ENCODE measurements at places on chromosomes 3 and 15.

DNA sequence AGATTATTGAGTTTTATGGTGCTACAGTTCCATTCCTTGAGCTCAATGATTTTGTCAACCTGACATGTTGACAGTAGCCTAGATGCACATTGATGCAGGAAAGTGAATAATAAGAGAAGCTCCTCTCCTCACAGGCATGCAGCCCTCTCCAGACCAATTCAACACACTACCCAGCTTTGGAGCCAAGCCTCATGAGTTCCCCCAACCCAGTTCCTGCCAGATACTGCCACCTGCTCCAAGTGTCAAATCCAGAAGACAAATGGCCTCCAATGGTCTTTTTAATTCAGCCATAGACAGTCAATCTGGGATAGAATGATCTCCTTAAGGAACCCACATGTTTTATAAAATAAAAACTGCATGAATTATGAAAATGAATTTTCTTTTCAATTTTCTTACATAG is 83.7 kb upstream of the ARHGEF3 start:
- no peak for DNase-seq

GRCh38 chr3:151002003-151002981 is 29.8 kb upstream of the CLRN1 start:
- DNase-seq, result no peak

GRCh38 chr3:141941093-141941492 is 64.7 kb downstream of the ATP1B3 start:
- no peak for DNase-seq

GRCh38 chr3:130242850-130243569 is 102.5 kb upstream of the COL6A5 start:
- DNase-seq, result no peak

DNA sequence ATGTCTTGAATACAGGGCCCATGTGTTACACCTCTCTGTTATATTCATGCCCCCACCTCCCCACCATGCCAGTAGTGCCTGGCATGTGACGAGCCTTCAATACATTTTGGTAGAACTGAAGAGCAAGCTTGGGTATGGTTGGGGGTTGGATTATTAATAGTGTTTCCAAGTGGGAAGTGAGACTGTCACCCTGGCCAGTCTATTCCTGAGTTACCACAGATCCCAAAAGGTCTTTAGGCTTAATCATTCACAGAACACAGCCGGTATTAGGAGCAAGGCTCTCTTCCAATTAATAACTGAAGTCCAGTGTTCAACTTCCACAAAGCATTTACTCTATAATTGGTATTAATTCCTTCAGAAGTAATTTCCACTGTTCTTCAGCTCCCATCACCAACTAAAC is 231.9 kb upstream of the LRTM1 start:
- no peak for DNase-seq

DNA sequence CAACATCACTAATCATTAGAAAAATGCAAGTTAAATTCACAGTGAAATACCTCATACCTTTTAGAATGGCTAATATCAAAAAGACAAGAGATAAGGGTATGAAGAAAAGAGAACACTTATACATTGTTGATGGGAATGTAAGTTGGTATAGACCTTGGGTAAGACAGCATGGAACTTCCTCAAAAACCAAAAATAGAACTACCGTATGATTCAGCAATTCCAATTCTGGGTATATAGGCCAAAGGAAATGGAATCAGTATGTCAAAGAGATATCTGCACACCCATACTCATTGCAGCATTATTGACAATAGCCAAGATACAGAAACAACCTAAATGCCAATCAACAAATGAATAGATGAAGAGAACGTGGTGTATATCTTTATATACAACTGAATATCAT is 166.8 kb upstream of the LRRN1 start:
- DNase-seq, result no peak

DNA sequence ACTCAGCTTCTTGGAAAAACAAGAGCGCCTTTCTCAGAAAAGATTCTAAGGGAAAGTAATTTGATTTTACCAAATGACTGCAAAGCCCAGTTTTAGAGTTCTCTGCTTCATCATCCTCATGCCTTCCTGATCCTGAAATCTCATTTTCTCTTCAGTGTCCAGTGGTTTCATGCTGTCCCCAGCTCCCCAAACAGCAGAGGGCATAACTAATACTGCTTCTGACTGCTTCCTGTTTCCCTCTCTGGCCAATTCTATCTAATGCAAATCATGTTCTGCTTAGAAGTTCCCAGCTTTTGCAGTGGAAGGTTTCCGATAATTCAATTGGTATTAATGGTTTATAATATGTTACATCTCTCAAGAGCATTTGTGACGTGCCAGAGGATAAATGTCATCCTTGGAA is 161.1 kb downstream of the CLSTN2 start:
- no peak for DNase-seq

DNA sequence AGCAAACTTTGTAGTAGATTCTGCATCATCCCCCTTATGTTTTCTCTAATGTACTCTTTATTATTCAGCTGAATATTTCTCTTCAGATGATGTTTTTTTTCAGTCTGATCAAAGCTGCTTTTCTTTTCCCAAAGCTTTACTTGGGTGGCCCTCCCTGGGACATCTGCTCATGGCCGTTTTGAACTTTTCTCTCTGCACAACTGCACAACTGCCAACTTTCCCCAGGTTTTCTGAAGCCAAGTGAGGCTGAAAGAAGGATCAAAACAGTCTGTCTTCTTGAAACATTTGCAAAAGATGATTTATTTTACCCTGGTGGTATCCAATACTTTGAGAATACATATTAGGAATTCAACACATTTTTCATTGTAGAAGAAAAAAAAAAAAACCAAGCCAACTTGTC is 43.0 kb downstream of the GASK1A start:
- no peak for DNase-seq

- no peak for DNase-seq
These were observed 110.6 kb downstream of the GABRB3 start for GRCh38 chr15:26662283-26662682.

- DNase-seq, result no peak
These were observed 62.7 kb downstream of the EXOG start for GRCh38 chr3:38558864-38559263.

DNA sequence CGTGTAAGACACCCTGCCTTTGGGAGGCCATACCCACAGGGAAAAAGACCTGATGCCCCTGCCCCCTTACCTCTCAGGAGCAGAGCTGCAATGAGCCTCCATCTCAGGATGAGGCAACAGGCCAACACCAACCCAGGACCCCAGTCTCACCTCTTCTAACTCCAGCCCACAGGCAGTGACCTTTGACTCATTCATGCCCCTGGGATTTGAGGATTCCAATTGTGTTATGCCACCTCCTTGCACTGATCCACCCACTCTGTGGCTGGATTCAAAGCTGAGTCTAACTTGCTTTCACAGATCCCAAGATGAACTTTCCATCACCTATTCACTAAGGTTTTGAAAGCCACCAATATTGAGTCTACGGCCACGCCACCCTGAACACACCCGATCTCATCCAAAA is 64.7 kb downstream of the MINAR1 start:
- DNase-seq, result no peak

GRCh38 chr15:91424001-91424400 is 323.9 kb downstream of the SV2B start:
- no peak for DNase-seq

DNA sequence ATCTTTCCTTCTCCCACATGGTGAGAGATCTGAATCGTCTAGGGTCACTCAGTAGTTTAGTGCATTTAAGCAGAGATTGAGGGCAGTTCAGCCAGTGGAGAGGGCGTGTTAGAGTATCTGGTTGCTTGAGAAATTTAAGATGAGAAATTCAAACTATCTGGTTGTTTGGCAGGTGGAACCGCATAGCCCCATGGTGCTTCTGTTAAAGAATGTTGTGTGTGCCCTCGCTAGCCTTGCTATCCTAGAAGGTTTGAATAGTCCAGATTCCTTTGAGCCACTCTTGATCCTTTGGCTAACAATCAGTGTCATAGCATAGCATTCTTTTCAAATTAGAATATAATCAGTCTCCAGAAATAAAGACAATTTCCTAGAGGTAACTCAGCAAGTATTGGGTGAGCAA is 32.1 kb downstream of the ABHD17C start:
- DNase-seq, result no peak

GRCh38 chr15:31150732-31151231 is 49.3 kb upstream of the TRPM1 start:
- no peak for DNase-seq

DNA sequence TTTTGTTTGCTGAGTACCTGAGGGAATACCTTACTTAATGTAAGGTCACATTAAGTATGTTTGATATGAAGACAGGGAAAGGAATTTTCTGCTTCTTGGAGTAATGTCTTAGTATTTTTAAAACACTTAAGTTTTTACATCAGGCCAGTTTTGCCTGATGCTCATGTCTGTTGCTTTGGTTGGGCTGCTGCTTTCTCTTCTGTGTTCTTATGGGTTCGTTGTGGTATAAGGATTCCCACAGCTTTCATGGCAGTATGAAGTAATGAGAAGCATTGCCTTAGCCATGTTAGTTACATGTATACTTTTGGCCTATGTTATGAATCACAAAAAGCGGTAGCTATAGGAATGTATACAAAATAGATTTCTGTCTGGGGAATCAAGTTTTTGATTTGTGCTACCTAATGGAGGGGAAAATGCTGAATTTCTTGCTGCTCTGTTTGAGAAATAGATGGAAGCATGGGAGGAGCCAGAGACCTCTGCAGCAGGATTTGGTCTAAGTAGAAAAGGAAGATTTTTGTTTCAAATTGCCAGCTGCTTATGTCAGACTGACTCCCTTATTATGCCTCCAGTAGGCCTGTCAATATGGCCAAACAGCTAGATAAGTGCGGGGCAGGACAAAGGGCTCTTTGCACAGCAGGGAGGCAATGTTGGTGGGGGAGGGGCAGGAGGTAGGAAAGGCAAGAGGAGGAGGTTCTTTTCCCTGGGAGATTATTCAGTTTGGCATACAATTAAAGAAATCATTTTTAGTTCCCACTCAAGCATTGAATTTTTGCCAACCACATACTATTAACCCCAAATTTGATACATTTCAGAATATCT is 5.2 kb downstream of the SETD5 start:
- no peak for DNase-seq

DNA sequence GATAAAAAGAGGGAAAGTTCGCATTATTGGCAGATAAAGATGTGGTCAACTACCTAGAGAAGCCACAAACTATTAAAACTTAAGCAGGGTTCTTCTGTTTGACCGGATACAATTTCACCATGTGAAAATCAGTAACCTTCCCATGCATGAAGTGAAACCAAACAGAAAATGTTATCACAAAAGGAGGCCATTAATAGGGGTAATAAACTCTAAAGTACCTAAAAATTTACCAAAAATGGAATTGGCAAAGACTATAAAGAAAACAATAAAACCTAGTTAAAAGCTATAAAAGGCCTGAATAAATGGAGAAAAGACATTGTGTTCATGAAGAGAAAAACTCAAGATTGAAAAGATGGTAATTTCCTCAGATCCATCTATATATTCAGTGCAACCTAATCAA is 83.4 kb downstream of the FEZF2 start:
- DNase-seq, result no peak

DNA sequence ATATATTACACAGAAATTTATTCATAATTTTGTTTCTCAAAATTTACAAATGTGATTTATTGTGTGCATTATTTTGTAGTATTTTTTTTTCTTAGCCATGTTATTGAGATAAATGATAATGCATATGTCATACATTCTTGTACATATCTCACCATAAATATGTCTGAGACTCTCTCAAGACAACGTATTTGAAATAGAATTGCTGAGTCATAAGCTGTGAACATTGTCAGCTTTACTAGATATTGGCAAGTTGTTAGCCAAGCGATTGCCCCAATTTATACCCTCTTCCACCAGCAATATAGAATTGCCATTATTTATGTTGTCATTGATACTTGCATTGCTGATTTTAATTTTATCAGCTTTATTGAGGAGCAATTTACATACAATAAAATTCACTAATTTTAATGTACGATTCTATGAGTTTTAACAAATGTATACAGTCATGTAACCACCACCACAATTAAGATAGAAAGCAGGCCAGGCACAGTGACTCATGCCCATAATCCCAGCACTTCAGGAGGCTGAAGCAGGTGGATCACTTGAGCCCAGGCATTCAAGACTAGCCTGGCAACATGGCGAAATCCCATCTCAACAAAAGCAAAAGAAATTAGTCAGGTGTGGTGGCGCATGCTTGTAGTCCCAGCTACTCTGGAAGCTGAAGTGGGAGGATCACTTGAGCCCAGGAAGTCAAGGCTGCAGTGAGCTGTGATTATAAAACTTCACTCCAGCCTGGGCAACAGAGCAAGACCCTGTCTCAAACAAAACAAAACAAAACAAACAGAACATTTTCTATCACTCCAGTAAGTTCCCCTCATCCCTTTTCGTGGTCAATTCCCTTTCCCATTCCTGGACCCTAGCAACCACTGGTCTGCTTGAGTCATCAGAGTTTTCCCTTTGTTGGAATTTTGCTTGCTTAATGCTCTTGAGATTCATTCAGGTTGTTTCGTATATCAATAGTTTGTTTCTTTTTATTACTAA is 373.1 kb downstream of the MFSD1 start:
- DNase-seq, result no peak

DNA sequence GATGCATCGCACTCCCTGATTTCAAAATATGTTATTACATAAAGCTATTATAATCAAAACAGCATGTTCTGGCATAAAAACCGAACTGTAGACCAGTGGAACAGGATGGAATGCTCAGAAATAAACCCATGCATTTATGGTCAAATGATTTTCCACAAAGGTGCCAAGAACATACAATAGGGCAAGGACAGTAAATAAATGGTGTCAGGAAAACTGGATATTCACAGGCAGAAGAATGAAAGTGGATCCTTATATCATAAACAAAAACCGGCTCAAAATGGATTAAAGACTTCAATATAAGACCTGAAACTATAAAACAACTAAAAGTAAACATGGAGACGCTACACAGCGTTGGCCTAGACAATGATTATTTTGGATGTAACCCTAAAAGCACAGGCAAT is 22.6 kb downstream of the USP50 start:
- no peak for DNase-seq

DNA sequence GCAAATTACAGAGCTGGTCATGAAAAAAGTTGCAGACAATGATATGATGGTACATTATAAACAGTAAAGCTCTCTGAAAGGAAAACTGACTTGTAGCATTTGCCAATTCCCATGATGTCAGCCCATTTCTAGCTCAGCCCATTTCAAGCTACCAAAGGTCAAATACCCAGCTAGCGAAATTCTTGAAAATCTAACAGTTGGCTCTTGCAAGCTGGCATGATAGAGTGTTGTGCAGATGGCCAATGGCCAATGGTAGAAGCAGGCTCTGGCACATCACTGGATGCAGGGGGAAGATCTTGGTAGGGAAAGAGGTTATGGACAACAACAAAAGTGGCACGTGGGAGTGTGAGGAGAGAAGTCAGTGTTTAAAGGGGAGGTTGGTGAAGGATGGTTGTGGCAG is 36.7 kb downstream of the RASGRF1 start:
- DNase-seq, result no peak

DNA sequence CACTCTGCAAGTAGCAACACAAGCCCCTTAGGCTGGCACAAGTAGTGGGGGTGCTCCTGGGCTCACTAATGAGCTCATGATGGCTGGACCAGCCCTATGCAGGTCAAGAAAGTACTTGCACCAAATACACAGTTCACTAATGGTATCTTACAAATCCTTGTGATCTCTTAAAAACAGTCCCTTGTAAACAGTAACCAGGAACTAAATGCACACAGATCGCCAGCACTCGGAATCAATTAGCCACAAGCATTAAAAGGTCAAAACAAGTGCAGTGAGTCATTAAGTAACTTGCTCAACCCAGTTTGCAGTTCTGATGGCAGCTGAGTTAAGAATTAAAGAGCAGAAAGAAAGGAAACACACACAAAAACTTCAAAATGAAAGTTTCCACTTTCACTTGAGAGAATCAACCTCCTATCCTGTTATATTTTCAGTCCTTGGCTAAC is 43.2 kb downstream of the ARHGEF3 start:
- DNase-seq, result no peak

Data from stimulated activated CD8-positive, alpha-beta memory T cell treated with anti-CD3 and anti-CD28 coated beads, Interleukin-4, amount 100 ng/mL, for 1 hour (primary cell).